NCI-H2171 treated with DMSO at 0.1 percent for 48 hours (cell line): ENCODE measurements at places on chromosomes 4 and X.

GRCh38 chr4:88609387-88609786 is 17.1 kb downstream of the HERC3 start:
- no peak for DNase-seq

DNA sequence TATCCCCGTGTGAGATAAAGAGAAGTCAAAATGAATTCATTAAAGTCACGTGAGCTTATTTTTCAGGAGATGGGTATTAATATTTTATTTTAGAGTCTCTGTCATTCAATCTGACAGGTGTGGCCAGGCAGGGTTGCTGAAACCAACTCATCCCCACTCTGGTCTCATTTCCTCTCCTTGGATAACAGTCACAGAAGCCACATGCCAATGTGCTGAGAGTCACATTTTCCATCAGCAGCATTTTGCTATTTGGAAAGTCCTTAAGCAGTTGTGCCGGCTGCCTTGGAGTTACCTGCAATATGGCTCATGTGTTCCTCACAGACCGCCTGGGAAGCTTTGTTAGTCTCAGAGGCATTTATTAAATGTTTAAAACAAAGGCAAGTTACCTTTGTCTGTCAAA is 302.3 kb downstream of the DCHS2 start:
- no peak for DNase-seq

GRCh38 chr4:28449085-28449484 is 1588.4 kb downstream of the STIM2 start:
- DNase-seq: peak; percentile 6

DNA sequence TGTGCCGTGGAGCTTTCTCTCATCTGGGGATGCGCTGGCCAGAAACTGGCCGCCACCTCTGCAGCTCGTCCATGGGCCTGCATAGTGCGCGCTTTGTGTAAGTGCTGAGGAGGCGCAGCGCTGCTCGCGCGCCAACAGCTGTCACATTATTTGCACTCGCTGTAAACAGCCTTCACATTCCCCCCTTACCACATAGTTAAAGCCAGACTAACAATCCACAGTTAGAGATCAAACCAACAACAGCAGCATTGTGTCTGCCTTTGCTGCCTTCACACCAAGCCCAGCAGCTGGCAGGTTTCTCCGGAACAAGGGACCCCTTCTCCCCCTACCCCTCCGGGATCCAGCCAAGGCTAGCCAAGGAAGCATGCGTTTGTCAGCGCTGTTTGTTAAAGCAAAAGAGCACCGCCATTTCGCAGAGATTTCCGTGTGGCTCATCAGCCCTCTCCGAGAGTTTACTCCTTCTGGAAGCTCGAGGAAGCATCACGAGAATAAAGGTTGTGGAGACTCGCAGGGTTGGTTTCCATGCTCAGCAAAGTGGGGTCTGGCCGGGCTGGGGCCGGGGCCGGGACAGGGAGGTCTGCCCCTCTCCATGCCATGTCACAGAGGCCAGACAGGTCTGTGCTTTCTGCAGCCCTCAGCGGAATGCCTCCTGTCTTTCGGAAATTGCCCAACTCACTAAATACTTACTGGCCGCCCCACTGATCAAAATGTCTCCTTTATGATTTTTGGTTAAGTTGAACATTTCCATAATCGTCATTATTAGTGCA is 11.0 kb downstream of the BCOR start:
- DNase-seq: no peak

DNA sequence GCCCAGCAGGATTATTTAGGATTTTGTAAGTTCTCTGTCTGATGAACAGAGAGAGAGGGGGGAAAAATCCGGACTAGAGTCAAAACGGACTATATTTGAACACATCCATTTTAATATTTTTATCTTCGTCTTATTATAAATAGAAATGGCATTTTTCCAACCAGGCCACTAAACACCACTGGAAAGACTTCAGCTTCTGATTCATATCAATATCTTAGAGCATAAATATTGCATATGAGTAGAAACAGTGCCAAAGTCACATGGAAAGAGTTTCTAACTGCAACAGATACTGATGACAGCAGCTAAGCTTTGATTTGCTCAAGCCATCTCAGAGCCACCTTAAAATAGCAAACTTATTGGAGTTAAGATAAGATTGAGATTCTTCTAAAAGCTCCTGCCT is 456 bp downstream of the PPARGC1A start:
- DNase-seq: no peak

- no peak for DNase-seq
These were observed 524.8 kb downstream of the PPARGC1A start for GRCh38 chr4:23365086-23365485.

DNA sequence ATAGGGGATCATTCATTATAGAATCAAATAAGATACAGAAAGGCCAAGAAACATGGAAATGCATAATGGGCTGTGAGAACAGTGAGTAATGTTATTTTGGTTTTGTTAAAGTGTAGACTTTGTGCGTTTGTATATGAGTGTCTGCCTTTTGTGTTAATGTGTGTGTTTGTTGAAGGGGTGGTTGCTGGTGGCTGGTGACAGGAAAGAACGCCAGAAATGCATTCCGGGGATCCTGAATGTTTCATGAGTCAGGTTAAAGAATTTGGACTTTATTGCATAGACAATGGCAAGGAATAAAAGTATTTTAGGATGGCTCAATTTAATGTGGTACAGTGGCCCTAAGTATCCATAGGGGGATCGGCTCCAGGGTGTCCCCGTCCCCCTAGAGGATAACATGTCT is 1228.9 kb downstream of the PCDH7 start:
- no peak for DNase-seq

GRCh38 chr4:16670727-16671126 is 227.7 kb downstream of the LDB2 start:
- no peak for DNase-seq

- no peak for DNase-seq
These were observed 167.8 kb upstream of the PCDH18 start for GRCh38 chr4:137700072-137700471.

DNA sequence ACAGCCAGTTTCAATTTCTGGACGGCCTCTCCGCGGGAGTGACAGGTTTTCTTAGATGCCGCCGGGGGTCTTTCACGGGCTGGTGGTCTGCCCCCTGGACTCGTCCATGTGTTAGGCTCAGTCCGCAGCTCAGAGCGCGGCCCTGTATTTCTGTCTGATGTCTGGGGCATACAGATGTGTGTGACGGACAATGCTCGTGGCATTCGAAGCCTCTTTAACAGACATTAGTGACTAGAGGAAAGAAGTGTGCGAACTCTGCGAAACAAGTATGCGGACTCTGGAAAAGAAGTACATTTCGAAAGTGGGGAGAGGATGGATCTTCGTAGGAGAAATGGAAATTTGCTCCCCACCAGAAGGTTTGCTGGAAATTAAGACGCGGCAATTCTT is 793 bp upstream of the DCUN1D4 start:
- DNase-seq: peak; percentile 34

GRCh38 chr4:54999003-54999402 is 126.4 kb downstream of the KDR start:
- no peak for DNase-seq

GRCh38 chrX:151478058-151478457 is 81.1 kb downstream of the VMA21 start:
- DNase-seq: no peak

DNA sequence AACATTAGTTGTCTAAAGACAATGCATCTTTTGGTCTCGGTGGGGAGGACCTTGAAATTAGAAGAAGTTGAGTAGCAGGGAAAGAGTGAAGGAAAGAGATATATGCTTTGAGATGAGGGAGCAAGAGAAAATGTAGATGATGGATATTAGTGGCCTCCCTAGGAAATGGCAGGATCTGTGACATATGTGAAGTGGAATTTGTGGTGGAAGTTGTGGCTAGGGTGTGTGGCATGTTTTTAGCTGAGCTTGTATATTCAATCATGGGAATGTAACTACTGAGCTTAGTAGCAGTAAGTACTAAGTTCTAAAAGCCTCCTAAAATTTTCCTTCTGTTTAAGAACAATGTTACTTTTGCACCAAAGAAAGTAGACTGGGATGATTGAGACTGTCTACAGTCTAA is 382.8 kb upstream of the CTSO start:
- no peak for DNase-seq

DNA sequence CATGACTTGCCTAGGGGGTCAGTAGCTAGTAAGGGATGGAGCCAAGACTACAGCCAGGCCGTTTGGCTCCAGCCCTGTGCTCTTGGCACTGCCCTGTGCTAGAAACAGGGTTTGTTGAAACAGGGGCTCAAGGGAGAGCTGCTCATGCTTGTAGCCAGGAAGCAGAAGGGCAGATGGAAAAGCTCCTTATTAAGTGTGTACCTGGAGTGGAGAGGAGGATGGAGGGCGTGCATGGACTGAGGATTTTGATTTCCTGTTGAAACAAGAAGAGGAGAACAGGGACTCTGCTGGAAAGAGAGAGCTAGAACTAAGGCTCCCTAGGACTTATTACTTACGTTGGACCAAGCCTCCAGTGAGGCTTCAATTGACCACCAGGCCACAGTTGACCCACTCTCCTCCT is 363.0 kb downstream of the MID1IP1 start:
- no peak for DNase-seq

- DNase-seq: no peak
These were observed 385 bp downstream of the DCLK2 start for GRCh38 chr4:150078579-150079080.

GRCh38 chr4:686413-687040 is 2.4 kb downstream of the SLC49A3 start:
- DNase-seq: no peak

DNA sequence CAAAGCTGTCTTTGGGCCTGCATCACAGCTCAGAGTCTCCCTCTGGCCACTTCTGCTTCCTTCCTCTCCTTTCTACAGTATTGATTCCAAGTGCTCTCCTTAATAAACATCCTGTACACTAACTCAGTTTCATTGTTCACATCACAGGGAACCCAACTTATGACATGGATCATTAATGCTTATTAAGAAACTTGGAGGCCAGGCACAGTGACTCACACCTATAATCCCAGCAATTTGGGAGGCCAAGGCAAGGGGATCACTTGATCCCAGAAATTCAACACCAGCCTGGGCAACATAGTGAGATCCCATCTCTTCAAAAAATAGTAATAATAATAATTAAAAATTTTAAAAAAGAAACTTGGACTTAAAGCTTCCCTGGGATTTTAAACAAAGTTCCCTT is 89.2 kb upstream of the EFHC2 start:
- DNase-seq: no peak

DNA sequence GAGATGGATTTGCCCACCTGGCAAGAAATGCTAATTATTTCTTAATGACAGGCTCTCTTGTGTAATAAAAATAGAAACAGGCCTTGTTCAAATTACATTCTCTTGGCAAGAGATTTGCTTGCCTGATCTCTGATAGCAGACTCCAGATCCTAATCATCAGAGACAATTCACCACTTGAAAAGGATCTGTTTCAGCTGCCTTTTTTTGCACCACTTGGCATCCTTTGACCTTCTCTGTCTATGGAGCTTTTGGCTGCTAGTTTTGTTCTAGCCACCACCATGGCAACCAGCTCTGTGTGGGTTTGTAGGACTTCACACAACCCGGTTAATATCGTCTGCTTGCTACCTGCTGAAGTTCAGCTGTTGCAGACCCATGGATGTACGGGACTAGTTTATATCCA is 241.1 kb upstream of the TLL1 start:
- peak; percentile 72 for DNase-seq

GRCh38 chrX:39427906-39428305 is 626.6 kb downstream of the MID1IP1 start:
- no peak for DNase-seq

DNA sequence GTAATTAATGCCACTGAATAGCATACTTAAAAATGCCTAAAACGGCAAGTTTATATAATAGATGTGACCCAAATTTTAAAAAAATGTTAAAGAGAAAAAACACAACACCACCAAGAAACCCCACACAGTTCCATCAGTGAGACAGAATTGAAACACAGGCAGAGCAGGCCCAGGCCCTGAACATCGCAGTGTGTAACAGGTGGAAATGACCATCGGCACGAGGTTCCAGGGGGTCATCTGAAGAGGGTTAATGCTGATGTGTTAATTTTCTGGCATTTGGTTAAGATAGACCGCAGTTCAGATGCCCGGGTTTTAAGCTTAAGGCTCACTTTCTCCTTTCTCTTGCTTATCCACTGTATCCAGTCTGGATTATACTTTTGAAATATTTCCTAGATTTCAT is 66.8 kb downstream of the ANAPC4 start:
- DNase-seq: no peak

DNA sequence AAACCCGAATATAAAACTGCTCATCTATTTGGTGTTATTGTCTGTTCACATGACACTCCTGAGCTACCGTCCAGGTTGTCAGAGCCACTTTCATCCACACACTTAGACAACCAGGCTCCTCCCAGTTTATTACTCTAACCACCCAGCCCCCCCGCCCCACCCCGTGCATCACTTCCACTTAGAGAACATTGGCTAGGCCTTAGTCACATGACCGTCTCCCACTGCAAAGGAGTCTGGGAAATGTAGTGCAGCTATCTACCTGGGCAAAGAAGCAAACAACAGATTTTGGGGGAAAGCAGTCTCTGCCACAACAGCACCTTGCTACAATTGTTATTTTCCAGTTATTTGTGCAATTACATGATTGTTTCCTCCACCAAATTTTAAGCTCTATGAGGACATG is 57.6 kb upstream of the RBPJ start:
- peak; percentile 5 for DNase-seq

DNA sequence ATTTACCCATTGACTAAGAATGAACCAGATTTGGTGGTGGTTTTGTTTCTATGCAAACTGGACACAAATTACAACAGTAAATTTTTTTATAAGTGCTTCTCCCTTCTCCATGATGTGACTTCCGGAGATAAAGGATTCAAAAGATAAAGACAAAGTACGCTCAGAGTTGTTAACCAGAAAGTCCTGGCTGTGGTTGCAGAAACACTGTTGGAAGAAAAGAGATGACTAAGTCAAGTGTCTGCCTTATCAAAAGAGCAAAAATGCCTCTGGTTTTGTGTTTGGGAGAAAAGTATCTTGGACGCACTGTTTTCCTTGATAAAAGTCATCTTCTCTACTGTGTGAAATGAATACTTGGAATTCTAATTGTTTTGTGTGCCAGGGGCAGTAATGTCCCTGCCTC is 213.4 kb downstream of the GC start:
- DNase-seq: no peak

DNA sequence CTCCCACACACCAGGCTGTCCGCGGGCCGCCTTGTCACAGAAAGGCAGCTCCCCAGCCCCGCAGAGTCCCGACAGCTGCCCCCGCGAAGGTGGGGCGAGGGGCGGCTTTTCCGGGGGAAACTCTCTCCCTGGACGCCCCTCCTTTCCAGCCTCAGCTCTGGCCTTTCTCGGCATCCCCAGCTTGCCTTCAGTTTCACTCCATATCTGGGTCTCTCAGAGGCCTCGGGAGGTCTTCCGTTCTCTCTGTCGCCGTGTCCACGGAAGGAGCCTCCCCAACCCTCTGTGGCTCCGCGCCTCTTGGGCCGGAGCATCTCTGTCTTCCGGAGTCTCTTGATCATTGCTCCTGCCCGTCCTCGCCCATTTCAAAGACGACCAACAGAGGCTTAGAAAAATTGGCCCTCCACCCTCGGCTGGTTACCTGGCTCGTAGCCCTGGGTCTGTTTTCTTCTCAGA is 6.1 kb upstream of the MSX1 start:
- no peak for DNase-seq

DNA sequence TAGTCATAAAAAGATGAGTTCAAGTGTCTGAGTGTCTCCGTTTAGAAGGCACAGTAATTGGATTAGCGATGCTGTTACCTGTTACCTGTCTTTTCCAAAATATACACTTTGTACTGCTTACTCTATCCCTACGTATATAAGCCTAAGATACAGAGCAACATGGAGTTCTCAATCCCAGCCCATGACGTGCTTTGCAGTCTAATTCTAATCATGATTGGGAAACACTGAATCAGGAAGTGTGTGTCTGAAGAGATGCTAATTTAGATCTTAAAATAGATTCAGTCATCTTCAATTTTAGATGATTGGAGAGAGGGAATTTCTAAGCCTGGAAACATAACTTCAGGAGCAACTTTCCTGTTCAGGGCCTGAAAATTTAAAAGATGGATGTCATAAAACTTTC is 115.1 kb downstream of the PCDH19 start:
- no peak for DNase-seq
